Esophagus muscularis mucosa (tissue), 4 donors: ENCODE measurements at places on chromosomes 12 and 14.

DNA sequence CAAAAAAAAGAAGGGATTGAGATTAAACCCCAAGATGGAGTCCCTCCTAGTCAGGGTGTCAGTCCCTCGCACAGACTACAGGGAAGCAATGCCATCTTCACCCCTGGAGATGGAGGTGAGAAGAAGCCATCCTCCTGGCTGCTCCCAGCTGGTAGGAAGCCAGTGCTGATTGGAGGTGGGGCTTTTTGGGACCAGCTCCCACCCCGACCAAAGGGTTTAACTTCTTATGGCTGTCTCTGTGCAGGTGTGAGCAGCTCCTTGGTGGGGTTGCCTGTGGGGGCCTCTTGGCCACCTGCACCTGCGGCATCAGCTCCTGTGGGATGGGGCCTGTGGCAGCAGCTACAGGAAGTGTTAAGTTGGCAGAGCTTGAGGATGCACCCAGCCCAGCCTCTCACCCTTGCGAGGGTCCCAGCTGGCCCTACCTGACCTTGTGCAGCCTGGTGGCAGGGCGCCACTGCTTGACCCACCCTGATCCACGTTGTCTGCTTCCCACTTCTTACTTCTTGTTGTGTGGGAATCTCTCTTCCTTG is 3.8 kb upstream of the KRT86 start:
- H3K27ac ChIP-seq = no peak overlapping the region
- H3K4me1 ChIP-seq = no peaks in the 10 kb centered on the region
- no peak for DNase-seq
- H3K4me3 ChIP-seq = no peak overlapping the region
- H3K36me3 ChIP-seq = no peaks in the 10 kb centered on the region
- no peaks in the 10 kb centered on the region for H3K27me3 ChIP-seq

- no peak for DNase-seq
- no peak overlapping the region for H3K27ac ChIP-seq
- no peaks in the 10 kb centered on the region for H3K4me1 ChIP-seq
- no peaks in the 10 kb centered on the region for H3K27me3 ChIP-seq
Observed at GRCh38 chr14:105107781-105108515, 42.7 kb upstream of the GPR132 start.

GRCh38 chr12:108854451-108855283 is 2.7 kb downstream of the SSH1 start:
- peak overlapping the region; percentile 0 for H3K4me3 ChIP-seq
- H3K4me1 ChIP-seq = peaks cover 67% of the 10 kb centered on the region

GRCh38 chr12:53758730-53759103 is 6.9 kb upstream of the CISTR start:
- peaks cover 18% of the 10 kb centered on the region for H3K4me1 ChIP-seq
- no peak for DNase-seq
- H3K36me3 ChIP-seq = no peaks in the 10 kb centered on the region
- no peaks in the 10 kb centered on the region for H3K27me3 ChIP-seq
- no peak overlapping the region for H3K4me3 ChIP-seq

DNA sequence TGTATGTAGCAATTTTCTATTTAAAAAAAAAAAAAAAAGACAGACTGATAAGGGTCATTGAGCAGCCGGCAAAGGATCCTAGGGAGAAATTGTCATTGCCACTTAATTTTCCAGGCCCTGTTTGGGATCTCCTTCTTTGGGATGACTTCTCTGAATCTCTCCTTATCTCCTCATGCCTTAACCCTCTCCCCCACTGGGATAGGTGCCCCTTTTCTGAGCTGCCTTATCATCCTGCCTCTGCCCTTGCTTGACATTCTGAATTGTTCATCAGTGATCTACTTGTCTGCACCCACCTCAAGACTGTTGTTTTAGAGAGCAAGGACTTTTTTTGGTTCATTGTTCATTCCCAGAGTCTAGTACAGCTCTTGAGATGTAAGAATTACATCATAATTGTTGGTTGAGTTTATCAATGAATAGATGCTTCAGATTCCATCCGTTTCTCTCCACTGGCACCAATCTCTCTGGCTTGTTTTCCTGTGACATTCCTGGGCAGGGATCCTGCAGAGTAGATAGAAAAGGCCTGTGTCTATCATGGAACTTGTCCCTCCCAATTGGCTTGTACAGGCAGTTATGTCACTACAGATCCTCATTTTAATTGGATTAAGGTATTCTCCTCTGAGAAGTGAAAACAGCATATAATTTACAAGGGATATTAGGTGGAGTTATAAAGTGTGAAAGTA is 42.6 kb downstream of the SOCS2 start:
- no peak overlapping the region for H3K27ac ChIP-seq
- no peaks in the 10 kb centered on the region for H3K27me3 ChIP-seq
- H3K36me3 ChIP-seq = no peaks in the 10 kb centered on the region

- no peak overlapping the region for H3K27ac ChIP-seq
- H3K4me1 ChIP-seq = no peaks in the 10 kb centered on the region
- no peak overlapping the region for H3K4me3 ChIP-seq
- DNase-seq = no peak
- H3K36me3 ChIP-seq = no peaks in the 10 kb centered on the region
Observed at GRCh38 chr14:106200541-106201315, 674.3 kb downstream of the TMEM121 start.

DNA sequence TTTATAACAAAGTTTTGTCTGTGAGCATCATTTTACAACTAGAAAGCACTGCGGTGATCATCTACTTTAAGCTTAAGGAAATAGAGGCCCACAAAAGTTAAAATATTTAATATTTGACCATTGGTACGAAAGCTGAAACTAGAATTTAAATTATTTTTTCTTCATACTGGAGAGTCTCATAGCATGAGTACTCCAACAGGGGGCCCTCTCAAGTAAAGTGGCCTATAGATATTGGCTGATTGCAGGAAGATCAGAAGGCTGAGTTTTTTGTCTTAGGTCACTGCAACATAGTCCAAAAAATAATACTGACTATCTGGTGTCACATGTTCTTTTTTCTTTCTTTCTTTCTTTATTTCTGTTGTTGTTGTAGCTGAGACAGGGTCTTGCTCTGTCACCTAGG is 75.3 kb upstream of the ZDHHC17 start:
- no peaks in the 10 kb centered on the region for H3K27me3 ChIP-seq
- H3K36me3 ChIP-seq = no peaks in the 10 kb centered on the region
- no peak for DNase-seq
- no peak overlapping the region for H3K27ac ChIP-seq
- peaks cover 15% of the 10 kb centered on the region for H3K4me1 ChIP-seq
- H3K4me3 ChIP-seq = no peak overlapping the region

GRCh38 chr14:87952307-87953094 is 40.5 kb downstream of the GALC start:
- DNase-seq = no peak
- H3K4me3 ChIP-seq = no peak overlapping the region
- no peaks in the 10 kb centered on the region for H3K4me1 ChIP-seq

DNA sequence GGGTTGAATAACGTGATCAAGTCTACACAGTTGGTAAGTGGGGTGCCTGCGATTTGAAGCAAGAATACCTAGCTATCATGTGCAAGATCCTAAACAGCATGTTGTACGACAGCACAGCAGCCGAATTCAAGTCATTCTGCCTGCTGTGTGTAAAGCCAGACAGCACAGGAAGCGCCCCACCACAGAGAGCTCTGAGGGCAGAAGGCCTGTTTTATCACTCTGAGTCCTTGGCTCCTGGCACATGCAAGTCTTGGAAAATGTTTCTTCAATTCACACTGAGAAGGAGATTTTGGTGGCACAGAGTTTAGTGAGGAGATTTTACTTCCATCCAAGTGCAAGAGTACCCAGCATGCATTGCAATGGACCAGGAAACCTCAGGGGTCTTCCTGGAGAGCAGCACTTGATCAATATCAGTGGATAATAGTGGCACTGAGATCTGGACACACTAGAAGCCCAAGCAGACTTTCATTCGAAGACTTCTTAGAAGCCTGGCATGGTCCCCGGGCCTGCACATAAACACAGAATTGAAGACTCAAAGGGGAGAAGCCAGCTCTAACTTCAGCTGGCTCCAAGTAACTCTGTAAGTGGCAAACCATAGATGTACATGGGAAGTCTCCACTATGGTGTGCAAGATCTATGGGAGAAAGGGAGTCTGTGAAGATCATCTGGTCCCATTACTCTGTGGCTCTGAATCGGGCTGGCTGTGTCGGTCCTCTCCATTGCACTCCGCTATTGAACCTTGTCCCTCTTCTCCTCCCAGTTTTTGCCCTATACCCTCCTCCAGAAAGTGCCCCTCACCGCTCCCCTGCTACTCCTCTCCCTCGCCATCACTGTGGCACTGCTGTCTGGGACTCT is 1.5 kb upstream of the KRT1 start:
- DNase-seq = no peak
- no peaks in the 10 kb centered on the region for H3K36me3 ChIP-seq
- no peak overlapping the region for H3K27ac ChIP-seq
- no peaks in the 10 kb centered on the region for H3K4me1 ChIP-seq
- no peak overlapping the region for H3K4me3 ChIP-seq

GRCh38 chr12:116529686-116530085 is 29.5 kb upstream of the MAP1LC3B2 start:
- no peak overlapping the region for H3K4me3 ChIP-seq
- H3K36me3 ChIP-seq = no peaks in the 10 kb centered on the region
- H3K27me3 ChIP-seq = no peaks in the 10 kb centered on the region

DNA sequence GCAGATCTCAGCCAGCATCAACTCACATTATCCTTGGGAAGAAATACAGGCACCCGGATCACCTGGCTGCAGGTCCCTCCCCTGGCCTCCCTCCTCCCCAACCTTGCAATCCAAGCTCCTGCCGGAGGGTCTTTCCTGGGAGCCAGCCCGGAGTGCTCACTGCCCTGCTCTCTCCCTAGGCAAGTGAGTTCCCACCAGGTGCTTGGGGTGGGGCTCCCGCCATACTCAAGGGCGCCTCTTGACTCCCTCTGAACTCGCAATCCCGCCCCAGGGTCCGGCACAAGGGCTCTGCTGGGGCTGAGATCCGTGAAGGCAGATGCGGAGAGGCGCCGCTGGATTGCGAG is 1.2 kb upstream of the CEP170B start:
- no peaks in the 10 kb centered on the region for H3K27me3 ChIP-seq
- peak overlapping the region; percentile 75 for H3K4me3 ChIP-seq
- H3K4me1 ChIP-seq = peaks cover 48% of the 10 kb centered on the region
- no peak for DNase-seq
- no peaks in the 10 kb centered on the region for H3K36me3 ChIP-seq
